ENCODE measurements at places on chromosomes 7 and 10.

DNA sequence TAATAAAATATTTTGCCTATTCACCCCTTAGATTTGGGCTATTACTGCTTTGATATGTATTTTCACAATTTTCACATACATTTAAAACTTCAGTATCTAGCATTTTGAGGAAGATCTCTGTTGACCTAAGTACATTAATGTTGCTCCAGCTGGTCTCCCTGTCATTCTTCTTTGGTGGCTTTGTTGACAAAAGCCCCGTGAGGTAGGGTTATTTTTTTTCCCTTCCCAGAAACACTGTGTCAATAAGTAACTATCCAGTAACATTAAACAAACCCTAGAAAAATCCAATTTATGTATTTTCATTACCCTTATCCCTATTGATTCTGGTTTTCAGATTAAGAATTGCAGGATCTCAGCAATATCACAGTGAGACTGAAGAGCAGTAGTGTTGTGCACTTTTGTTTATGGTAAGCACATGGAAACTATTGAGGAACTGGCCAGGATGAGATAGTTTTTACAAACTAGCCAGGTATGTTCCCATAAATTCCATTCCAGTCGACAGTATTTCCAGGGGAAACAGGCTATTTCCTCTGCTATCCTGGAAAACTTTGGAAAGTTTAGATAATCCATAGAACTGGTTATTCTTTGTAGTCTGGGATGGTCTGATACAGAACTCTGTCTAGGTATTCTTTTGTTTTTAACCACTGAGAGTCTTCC lies 198.2 kb downstream of the PON1 start:
- no peak for DNase-seq

DNA sequence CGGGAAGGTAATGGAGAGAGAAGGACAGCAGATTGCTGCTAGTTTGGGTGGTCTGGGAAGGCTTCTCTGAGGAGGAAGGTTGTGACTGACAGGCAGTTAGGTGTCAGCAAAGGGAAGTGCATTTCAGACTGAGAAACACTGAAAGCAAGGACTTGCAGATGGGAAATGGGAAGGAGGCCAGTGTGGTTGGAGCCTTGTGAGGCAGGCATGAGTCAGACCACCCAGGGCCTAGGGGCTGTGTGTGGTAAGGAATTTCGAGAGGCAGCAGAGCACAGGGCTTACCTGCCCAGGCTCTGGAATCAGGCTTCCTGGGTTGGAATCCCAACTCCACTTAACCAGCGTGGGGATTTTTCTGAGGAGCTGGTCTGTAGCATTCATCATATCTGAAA lies 53.5 kb downstream of the NRF1 start:
- DNase-seq: peak; percentile 68

DNA sequence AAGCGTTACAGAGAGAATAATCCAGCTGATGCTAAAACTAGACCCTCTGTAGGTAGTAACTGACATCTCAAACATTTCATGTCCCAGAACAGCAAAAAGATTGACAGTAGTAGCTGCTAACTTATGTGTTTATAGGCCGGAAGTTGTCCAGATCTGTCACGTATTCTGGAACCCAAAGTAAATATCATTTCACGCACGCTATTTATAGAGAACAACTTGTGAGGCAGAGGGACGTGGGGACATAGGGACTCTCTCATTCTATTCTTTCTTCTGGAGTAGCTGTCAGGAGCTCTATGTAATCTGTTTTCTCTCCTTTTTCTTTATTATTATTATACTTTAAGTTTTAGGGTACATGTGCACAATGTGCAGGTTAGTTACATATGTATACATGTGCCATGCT lies 22.3 kb downstream of the AGK start:
- no peak for DNase-seq

DNA sequence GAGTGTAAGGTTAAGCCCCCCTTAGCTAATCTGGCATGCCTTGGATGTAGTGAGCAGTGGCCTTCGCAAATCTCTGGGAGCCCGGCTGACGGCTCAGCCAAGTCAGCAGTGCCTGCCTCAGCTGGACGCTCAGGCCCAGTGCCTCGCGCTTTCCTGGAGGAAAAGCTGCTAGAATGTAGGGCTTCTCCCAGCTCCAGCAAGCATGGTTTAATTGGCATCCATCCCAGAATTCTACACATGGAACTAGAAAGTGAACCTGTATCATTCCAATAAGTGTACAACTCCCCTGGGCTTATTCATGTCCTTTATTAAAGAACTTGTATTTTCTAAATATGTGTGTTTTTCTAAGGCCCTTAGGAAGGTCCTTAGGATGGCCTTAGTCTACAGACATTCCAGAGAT lies 287.8 kb upstream of the SHH start:
- no peak for DNase-seq

- no peak for DNase-seq
Observed at GRCh38 chr7:143271240-143271639, 8.0 kb downstream of the GSTK1 start.

GRCh38 chr10:46106410-46107255 lies 60.6 kb upstream of the MSMB start:
- DNase-seq: no peak

- no peak for DNase-seq
Observed at GRCh38 chr7:124924906-124925305, 4.7 kb downstream of the POT1 start.

DNA sequence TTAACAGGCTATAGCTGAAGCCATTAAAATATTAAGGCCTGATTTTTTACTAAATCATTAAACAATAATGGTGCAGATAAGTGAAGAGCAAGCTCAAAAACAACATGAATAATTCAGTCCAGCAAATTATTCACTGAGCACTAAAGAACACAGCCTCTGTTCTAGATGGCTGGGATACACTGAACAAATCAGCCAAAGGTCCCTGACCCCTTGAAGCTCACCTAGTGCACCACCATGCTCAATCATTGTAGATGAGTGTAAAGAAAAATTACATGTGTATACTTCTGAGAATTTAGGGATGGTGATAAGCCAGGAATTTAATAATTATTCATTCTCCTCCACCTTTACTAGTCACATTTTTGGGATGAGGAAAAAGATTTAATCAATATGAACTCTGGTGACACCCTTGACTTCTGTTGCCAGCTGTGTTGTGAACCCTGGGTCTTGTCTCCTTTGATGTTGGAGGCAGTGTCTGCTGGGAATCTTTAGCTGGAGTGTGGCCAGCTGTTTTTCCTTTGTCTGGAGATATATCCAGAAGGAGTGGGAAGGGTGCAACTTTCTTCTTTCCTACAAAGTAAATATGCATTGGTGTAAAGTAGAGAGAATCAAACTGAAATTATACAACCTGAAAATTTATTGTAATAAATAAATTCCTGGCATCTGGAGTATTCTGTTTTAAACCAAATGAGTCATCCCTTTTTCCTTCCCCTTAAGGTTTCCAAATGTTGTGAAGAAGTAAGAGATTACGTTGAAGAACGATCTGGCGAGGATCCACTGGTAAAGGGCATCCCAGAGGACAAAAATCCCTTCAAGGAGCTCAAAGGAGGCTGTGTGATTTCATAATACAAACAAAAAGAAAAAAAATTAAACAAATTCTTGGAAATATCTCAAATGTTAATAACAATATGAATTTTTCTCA lies 4.0 kb downstream of the GNGT1 start:
- no peak for DNase-seq

GRCh38 chr10:64109926-64110495 lies 588.8 kb downstream of the REEP3 start:
- DNase-seq: no peak

- no peak for DNase-seq
Observed at GRCh38 chr7:113143486-113144257, 25.3 kb upstream of the SMIM30 start.

DNA sequence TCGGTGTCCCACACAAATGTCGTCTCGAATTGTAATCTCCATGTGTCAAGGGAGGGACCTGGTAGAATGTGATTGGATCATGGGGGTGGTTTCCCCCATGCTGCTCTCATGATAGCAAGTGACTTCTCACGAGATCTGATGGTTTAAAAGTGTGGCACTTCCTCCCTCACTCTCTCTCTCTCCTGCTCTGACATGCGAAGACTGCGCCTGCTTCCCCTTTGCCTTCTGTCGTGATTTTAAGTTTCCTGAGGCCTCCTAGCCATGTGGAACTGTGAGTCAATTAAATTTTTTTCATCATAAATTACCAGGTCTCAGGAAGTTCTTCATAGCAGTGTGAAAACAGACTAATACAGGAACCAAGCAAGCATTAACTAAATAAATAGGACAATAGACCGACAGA lies 229.1 kb downstream of the GFRA1 start:
- no peak for DNase-seq

DNA sequence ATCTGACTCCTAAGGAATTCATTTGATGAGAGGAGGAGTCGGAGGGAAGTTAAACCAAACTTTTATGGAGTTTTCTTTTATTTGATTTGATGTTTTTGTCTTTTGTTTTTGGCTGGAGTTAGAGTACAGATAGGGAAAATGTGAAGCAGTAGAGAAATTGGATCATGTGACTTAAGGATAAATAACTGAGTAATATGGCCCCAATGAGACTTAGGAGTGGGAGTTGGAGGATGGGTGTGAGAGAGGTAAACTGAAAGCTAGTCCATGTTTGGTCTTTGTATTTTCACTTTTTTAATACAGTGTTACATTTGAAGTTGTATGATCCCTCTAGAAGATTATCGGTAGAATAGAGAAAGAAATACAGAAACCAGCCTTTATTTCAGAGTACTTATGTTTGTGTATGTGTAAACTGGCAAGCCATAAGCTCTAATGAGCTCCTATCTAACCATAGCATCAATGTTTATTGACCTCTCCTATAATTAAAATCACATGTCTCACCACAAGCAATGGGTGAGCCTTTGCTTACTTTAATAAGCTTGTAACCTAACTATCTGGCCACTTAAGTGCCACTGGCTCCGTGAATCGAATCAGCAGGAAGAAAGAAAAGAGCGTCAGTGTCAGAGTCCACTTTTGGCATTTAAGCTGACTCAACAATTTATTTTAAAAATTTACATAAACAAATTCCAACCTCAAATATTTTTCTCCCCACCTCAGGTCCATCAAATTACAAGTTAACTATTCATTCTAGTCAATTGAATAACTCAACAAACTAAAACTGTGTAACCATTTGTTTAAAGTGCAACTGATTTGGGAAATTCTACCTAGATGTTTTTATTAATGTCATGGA lies 113.8 kb downstream of the EPDR1 start:
- DNase-seq: no peak

DNA sequence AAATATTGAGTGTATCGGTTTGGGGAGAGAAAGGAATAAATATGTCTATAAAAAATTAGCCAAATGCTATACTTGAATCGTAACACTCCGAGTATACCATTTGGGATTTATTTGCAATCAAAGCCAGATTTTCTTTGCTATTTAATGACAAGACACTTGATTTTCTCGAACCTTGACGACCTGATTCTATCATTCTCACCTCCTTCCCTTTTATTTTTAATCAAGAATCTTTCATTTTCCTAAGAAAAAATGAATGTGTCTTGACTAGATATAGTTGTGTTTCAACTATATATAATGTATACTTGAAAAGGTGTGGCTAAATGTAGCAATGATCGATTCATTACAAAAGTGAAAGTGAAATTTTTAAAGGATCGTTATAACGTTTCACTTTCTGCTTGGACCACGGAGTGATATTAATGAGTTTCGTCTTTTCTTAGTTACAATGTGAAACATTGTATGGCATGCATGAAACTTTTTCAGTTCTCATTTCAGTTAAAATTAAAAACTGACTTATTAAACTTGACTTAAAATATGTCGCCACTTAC lies 562 bp downstream of the NUB1 start:
- DNase-seq: no peak

- DNase-seq: no peak
Observed at GRCh38 chr7:148255333-148255732, 335.2 kb upstream of the C7orf33 start.

DNA sequence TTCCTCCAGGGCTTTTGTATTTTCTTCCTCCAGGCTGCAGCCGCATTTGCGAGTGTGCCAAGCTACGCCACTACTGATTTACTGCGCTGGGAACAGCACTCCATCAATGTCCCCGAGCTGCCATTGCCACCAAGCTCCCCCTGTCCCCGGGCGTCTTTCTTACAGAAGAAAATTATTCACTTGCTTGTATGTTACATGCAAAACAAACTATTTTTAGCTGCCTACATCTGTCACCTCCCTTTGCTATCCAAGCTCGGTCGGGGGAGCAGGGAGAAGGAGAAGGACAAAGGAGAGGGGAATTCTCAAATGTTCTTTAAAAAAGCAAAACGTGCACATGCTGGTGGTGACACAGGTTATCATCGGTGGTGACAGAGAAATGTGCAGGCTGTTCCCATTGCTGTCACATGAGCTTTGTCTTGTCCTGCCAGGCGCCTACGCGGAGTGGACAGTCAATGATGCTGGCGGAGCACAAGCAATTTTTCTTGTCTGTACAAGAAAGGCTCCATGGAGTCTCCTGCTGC lies 93.1 kb downstream of the ADARB2 start:
- DNase-seq: no peak

GRCh38 chr7:137962875-137963507 lies 38.9 kb downstream of the CREB3L2 start:
- DNase-seq: no peak

DNA sequence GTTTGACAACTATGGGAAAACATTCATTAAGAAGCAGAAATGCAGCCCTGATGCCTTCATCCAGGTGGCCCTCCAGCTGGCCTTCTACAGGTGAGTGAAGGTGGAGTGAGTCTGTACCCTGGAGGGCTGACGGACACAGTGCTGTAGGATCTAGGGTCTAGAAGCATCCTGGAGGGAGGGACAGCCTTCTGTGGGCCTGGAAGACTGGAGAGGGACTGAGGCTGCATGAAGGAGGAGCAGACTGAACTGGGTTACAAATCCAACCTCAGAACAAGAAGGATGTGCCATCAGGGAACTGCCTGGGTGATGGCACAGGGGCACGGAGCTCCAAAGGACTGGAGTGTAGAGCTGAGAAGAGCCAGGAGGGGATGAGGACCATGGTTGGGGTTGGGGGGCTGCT lies 27.5 kb upstream of the C10orf53 start:
- DNase-seq: no peak

GRCh38 chr10:9209105-9209798 lies 1154.8 kb downstream of the GATA3 start:
- DNase-seq: no peak

- DNase-seq: no peak
Observed at GRCh38 chr7:132932296-132933071, 149.4 kb downstream of the CHCHD3 start.

DNA sequence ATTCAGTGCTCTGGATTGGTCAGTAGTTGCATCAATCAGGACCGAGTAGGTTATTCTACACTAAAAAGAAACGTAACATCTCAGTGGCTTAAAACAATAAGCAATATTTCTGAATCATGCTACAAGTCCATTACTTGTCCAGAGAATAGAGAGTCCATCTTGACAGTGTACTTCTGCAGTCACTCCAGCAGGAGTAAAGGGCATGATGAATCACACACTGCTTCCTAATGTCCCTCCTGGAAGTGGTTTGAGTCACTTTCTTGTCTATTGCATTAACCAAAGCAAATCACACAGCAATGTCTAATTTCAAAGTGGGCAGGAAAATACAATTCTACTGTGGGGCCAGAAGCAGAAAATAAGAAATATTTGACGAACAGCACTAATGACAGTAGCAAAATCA lies 124.8 kb downstream of the TSPAN12 start:
- DNase-seq: no peak

DNA sequence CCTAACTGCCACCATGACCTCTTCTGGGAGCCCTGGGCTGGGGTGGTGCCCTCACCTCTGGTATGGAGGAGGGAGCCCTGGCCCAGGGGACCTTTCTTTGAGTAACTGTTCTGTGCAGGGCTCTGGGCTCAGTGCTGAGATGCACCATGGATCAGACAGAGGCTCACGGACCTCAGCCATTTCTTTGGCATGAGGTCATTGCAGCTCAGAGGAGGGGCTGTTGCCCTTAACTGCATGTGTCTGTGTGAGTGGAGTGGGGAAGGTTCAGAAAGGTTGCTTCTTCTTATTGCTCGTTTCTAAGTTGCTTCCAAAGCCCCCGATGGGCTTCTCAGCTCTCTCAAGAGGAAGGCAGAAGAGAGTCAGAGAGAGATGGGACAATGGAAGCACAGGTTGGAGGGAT lies 233.9 kb downstream of the RPS24 start:
- no peak for DNase-seq
